ENCODE measurements at places on chromosomes 6 and 20.

- DNase-seq = no peak
These were observed 18.8 kb downstream of the SAMHD1 start for GRCh38 chr20:36932476-36933426.

DNA sequence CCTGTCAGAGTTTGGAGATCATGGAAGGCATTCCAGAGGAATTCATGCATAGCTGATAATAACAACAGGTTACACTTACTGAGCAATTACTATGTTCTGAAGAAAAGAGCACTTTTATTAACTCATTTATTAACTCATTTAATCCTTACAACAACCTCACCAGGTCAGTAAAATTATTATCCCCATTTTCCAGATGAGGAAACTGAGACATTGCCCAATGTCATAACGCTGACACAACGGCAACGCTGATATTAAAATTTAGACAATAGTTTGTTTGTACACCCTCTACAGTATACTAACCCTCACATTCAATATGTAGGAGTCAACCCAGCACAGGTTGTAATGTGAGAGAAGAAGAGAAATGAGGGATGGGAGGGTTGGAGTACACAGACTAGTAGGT is 105.0 kb downstream of the RNGTT start:
- no peak for DNase-seq

DNA sequence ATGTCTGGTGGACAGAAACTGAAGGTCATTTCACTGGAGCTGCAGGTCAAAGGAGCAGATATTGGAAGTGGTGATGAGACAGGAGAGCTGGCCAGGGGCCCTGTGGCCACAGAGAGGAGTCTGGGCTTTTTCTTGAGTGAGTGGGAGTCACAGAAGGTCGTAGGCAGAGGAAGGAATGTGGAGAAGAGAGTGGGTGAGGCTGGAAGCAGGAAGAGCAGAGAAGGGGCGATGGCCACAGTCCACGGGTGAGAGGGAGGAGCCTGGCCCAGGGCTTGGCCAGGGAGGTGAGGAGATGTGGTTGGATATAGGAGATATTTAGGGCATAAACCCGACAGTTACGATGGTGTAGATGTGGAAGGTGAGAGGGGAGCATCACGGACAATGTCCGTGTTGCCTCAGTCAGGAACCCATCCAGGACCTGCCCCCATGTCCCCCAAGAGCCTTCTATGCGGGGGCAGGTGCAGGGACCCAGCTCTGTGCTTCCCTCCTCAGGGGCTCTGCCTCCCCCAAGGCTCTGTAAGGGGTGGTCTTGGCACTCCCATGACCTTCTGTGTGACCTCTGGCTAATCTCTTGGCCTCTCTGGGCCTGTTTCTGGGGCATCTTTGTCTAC is 150.5 kb upstream of the PTPN1 start:
- DNase-seq = no peak

DNA sequence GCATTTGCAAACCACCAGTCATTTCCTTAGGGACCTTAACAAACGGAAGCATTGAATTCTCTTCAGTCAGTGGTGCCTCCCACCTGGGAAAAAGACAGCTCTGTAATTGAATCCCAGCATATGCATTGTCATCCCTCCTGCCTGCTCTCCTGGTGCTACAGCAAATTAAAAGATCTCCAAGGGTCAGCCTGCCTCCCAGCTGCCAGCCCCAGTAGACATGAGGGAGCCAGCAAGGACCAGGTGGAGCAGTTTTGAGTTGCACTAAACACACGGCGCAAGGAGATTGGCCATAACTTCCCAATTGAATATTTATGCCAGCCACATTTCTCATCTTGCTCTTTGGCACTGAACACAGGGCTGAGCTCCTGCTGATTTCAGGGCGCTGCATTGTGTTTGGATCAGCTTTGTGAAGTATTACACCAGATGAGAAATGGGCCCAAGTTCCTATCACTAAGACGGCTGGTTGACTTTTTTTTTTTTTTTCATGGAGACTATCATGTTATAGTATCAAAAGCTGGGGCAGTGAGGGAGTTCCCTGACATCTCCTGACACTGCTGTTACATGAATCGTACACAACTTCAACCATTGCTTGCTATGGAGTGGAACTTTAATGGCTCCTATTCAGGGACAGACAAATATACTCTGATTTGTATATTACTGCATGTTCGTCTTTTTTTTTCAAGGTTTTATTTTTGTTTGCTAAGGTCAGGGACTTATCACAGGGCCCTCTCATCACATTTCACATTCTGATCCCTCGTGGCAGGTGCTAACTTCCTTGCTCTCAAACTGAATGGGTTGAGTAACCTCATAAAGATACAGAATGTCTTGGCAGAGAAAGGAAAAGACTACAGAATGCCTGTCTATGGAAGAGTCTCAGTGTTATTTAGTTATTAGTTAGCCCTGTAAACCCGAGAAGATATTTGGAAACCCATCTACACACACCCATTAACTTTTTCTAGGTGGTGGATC is 191.1 kb downstream of the EYA4 start:
- DNase-seq = peak; percentile 30

GRCh38 chr6:4374216-4374615 is 238.8 kb upstream of the ECI2 start:
- DNase-seq = no peak

GRCh38 chr6:54291738-54292137 is 16.5 kb upstream of the TINAG start:
- no peak for DNase-seq

DNA sequence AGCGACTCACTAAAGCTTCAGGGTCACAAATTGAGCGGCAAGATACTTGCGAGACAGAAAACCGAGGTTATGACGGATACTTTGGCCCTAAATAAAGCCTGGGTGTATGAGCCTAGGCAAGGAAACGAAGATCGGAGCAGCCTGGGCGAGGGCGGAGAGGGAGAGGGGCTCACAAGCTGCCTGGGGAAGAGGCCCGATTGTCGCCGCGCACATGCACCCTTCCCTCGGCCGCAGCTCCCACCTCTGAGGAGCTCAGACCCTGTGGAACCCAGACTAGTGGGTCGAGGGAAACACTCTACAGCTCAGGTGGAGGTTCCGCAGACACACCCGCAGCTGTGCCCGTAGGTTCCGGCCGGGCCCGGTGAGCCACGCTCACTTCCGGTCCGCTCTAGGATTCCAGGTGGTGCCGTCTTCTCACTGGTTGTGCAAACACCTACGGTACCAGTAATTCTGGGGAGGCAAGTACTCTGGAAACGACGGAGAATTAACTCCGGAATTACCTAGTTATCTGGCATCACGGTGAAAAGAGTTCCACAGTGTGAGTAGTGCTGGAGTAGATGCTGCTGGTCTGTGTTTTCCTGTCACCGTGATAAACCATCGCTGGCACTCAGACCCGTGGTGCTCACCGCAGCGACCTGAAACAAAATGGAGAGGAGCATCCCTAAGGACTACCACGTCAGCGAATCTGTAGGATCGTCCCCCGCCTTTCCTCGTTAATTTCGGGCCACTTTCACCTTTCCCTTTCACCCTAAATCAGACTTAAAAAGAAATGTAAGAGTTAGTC is 61.5 kb downstream of the GPX5 start:
- DNase-seq = peak; percentile 77

DNA sequence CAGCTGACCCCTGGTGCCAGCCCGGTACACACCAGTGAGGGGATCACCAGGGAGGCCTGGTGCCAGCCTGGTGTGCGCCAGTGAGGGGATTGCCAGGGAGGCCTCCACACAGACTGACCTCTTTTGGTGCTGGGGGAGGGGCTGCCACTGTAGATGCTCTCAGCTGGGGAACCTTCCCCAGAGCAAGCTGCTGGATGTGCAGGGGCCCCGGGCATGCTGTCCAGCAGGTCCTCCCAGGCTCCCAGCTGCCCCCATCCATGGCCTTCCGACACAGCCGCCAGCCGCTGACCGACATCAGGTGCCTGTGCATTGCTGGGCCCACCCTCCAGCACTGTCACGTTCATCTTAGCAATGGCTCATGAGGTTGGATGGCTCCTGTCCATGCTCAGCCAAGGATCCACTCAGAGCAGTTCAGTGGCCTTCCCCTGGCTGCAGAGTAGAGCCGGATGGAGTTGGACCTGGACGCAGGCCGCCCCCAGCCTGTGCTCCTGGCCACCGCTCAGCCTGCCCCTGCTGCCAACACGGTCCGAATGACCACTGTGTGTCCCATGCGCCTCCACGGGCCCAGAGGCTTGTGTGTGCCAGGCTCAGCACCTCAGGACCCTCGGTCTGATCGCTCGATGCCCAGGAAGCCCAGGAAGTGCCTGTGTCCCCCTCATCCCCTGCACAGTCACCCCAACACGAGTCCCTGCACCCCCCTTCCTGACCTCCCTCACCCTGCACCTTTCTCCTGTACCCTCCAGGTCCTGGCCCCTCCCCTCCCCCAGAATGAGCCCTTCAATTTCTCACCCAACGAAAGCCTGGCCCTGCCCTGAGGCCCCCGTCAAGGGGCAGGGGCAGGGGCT is 95.7 kb downstream of the YTHDF1 start:
- no peak for DNase-seq

DNA sequence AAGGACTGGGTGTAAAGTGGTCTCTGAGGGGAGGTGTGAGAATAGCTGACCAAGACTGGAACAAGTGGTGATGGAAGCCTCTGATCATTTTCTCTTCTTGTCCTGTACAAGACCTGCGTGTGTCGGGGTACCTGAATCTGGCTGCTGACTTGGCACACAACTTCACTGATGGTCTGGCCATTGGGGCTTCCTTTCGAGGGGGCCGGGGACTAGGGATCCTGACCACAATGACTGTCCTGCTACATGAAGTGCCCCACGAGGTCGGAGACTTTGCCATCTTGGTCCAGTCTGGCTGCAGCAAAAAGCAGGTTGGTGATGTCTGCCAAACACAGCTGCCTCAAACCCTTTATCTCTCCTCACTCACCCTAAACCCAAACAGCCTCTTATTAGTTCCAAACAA is 1.7 kb upstream of the HSD17B8 start:
- no peak for DNase-seq

DNA sequence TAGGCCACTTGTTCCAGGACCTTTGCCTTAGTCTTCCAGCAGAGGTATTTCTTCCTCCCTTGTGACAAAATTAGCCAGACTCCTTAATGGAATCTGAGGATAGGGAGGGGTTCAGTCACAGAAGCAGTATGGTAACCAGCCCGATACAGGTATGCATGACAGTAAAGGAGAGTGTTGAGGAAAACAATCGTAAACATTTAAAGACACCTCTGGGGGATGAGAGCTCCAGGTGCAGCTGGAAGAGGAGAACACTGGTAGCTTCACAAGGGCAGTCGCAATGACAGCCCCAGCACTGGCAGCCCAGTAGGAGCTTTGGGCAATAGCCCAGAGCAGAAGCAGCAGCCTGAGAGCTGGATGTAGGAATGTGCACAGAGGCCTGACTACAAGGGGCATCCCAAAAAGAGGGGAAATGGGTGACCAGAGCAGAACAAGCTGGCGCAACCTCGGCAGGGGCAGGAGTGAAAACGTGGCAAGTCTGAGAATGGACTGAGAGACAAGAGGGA is 344.9 kb upstream of the JAG1 start:
- DNase-seq = no peak

DNA sequence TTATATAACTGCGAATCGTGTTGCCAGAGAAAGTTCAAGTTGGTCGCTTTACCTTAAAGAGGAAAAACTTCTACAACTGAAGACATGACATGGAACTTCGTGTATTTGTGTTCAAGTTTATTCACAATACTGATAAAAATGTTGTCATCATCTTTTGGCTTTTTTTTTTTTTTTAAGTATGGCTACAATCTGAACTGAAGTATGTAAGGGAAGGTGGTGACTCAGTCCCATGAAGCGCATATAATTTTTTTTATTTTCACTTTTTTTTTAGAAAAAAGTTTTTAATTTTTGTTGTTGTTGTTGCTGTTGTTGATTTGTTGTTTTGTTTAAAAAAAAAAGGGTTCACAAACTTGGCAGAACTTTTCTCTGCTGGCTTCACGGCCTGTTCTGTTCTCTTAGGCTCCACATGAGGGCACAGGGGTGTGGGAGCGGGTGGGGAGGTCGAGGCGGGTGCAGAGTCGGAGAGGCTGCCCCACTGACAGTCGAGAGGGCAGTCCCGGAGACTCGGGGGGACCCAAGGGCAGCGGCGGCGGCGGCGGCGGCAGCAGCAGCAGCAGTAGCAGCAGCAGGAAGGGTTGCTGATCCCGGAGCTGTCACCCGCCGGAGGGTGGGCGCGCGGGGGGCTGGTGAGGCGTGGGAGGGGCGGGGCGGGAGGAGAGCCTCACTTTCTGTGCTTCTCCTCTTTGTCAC is 17.0 kb downstream of the TFAP2A start:
- no peak for DNase-seq

- DNase-seq = peak; percentile 28
These were observed 263.0 kb downstream of the ZNF217 start for GRCh38 chr20:53330601-53331140.

GRCh38 chr20:14979453-14979986 is 642.1 kb upstream of the FLRT3 start:
- no peak for DNase-seq

- DNase-seq = peak; percentile 40
These were observed 1.6 kb upstream of the LY86 start for GRCh38 chr6:6586671-6587526.

GRCh38 chr6:27078734-27079357 is 168.7 kb upstream of the PRSS16 start:
- peak; percentile 43 for DNase-seq

DNA sequence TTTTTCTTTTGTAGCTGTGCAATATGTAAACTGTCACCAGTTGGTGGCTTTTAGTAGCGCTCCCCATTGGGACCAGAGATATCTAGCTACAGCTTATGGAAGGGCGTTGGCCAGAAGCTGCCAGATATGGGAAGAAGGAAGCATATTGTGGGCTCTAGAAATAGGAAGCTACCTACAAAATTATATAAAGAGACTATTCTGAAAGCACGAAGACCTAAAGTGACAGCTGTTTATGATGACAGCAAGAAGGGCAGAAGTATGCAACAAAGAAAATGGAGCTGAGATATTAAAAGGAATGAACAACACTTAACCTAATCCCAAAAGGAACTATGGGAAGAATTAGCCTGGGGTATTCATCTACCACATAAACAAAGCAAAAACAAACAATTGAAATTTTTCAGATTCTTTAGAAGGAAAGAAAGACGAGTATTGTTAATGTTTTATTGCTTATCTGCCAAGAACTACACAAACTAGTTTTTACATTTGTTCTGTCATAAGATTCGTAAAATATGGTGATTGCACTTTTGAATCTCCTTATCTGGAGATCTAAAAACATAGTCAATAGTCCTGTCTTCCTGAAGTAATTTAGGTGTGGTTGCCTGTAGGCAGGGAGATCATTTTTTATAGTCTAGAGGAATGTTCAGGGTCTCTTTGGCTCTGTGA is 81.6 kb downstream of the NCOA7 start:
- no peak for DNase-seq

DNA sequence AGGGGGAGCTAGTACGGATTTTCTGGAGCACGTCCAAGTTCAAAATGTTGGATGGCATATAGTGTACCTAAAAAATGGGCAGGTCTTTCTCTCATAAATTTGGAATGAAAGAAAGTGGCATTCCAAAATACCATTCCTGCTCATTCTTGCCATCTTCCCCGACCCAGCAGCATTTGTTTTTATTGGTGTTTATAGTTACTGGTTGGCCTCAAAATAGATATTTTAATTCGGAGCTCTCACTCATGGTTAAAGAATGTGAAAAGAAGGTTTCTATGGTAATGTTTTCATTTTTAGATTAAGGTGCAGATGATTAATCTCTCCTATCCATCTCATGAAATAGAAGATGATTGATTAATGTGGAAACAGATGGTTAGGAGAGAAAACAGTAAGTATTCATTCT is 204.5 kb downstream of the HIVEP2 start:
- no peak for DNase-seq

All from femur (tissue), 1 donor.